NCI-H1417 treated with DMSO at 0.1 percent for 48 hours (cell line): ENCODE measurements at places on chromosomes 2 and 18.

DNA sequence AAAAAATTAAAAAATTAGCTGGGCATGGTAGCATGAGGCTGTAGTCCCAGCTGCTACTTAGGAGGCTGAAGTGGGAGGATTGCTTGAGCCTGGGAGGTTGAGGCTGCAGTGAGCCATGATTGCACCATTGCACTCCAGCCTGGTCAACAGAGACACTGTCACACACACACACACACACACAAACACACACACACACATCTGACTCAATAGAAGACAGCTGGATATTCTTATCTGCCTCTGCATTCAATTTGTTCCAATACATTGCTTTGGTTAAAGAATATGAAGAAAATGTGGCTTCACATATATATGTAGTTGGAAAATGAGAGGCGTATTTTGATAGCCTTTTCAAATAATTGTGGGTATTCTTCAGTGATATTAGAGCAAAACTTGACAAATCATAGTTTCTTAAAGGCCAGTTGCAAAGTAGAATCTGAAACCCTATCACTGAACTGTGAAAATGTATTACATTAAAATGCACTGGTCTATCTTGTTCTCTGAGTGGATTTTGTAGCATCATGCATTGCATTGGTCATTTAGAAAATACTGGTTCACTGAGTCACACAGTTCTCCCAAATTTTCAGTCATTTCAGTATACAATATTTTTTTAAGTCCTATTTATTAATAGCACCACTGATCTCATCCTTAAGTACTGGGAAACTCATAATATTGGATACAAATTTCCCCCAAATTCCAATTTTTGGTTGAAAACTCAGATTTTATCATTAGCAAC is 140.9 kb downstream of the MCFD2 start:
- no peak for DNase-seq

GRCh38 chr2:117055499-117056375 is 758.8 kb upstream of the DDX18 start:
- DNase-seq = no peak

DNA sequence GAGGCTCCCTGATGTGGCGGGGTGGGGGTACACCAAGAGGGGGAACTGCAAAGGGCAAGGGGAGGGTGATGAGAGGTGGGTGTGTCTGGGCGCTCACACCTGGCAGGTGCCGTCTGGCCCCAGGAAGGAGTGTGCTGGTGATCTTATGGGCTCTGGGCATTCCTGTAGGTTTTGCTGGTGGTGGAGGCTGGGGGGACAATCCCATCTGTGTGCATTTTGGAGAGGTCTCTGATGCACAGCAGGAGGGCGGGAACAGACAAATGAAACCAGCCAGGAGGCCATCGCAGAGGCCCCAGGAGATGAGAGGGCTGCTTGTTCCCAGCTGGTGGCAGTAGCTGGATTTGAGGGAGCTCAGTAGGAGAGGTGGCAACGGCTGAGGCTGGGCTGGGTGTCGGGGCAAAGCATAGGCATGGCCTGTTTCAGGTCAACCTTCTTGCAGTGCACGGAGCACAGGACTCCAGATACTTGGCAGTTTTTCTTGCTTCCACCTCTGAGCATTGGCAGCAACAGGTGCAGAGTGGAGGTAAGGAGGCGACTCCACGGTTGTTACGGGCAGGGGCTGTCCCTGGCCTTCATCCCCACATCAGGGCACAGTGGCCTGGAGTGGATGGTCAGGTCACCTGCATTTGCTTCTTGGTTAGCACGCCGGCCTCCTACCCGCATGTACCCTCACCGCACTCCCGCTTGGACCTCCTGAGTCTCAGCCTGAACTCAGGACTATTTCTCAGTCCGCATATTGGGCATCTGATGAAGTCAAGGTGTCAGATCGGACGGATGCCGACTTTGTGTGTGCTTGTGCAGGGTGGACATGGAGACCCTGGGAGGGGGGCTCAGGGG is 194.2 kb upstream of the HDAC4 start:
- DNase-seq = no peak

GRCh38 chr2:10165282-10165681 is 42.7 kb downstream of the RRM2 start:
- DNase-seq = no peak

GRCh38 chr2:180842461-180842860 is 137.9 kb upstream of the UBE2E3 start:
- no peak for DNase-seq

GRCh38 chr2:72973566-72974435 is 56.5 kb downstream of the EMX1 start:
- no peak for DNase-seq

DNA sequence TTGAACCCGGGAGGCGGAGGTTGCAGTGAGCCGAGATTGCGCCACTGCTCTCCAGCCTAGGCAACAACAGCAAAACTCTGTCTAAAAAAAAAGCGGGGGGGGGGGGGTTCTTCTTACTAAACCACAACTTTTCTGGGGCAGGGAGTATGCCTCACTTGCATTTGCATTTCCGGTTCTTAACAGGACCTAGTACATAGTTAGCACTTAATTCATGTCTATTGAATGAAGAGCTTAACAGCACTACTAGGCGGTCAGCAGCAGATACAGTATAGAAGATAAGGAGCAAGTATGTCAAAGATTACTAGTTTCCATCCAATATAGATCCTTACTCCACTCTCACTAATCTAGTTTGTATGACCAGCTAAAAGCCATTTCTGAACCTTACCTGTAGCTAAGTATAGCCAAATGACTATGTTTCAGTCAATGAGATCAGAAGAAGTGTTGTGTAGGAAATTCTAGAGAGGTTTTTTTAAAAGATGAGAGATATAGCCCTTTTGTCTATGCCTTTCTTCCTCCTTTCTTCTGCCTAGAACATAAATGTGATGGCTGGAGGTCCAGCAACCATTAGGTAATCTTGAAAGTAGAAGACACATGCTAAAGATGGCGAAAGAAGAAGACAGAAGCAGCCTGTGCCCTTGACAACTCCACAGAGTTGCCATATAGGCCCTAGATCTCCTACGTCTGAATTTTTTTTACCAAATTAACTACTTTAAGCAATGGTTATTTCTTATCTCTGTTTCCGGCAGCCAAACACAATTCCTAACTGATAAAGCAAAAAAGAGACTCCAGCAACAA is 11.3 kb downstream of the HYCC2 start:
- DNase-seq = no peak
